ENCODE measurements at places on chromosomes 1 and 21.
A peak's percentile ranks its signal among the peaks of the same experiment; 100 is the strongest.

DNA sequence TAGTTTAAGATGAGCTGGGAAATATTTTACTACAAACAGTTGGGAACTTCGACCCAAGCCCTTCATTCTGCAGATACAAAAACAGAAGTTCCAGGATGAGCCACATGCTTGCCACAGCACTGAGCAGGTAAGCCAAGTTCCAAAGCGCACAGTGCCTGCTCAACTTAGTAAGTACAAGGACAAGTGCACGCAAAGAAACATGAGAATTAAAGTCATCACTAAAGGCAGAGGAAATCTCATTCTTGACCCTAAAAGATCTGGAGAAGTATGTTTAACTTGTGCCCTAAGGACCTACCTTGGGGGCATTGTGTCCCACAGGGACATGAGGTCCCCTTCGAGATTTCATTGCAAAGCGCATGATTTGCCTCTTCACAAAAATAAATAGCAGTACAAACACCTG, 1.2 kb upstream of the UBAP2L start:
- no peaks in the 10 kb centered on the region for H3K27me3 ChIP-seq
- peak overlapping the region; percentile 99 for H3K27ac ChIP-seq

- H3K36me3 ChIP-seq: no peaks in the 10 kb centered on the region
- no peak overlapping the region for H3K4me3 ChIP-seq
- peaks cover 74% of the 10 kb centered on the region for H3K27me3 ChIP-seq
Measured at GRCh38 chr1:37752213-37752582, 12.7 kb downstream of the EPHA10 start.

- no peaks in the 10 kb centered on the region for H3K27me3 ChIP-seq
- no peaks in the 10 kb centered on the region for H3K36me3 ChIP-seq
- H3K4me1 ChIP-seq: peaks cover 4% of the 10 kb centered on the region
- no peak overlapping the region for H3K4me3 ChIP-seq
- no peak for DNase-seq
- H3K27ac ChIP-seq: no peak overlapping the region
Measured at GRCh38 chr1:109891930-109892329, 18.7 kb upstream of the CSF1 start.

DNA sequence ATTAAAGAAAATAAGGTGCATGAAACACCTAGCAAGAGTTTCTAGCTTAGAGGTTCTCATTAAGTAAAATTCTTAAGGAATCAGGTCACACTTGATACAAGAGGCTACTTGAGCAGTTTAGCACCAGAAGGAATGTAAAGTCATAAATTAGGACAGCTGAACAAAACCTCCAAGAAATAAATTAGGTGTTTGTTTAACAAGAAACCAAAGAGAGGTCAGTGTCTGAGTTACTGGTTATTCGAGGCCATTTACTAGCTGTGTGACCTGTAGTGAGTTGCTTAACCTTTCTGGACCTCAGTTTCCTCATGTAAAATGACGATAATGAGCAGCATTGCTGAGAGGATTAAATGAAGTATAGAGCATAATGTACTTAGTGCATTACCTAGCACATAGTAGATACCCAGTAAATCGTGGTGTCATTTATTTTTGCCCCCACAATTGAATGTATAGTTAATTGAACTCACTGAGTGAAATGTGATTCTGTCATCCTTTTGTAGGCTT, 908 bp upstream of the ELK4 start:
- H3K36me3 ChIP-seq: no peaks in the 10 kb centered on the region
- peak; percentile 11 for DNase-seq
- peak overlapping the region; percentile 81 for H3K4me3 ChIP-seq
- H3K27ac ChIP-seq: peak overlapping the region; percentile 92
- H3K27me3 ChIP-seq: no peaks in the 10 kb centered on the region
- H3K4me1 ChIP-seq: peaks cover 25% of the 10 kb centered on the region

- no peak overlapping the region for H3K27ac ChIP-seq
- H3K4me3 ChIP-seq: no peak overlapping the region
- no peaks in the 10 kb centered on the region for H3K36me3 ChIP-seq
- DNase-seq: no peak
- no peaks in the 10 kb centered on the region for H3K4me1 ChIP-seq
Measured at GRCh38 chr1:56712150-56712549, 67.0 kb downstream of the PRKAA2 start.

DNA sequence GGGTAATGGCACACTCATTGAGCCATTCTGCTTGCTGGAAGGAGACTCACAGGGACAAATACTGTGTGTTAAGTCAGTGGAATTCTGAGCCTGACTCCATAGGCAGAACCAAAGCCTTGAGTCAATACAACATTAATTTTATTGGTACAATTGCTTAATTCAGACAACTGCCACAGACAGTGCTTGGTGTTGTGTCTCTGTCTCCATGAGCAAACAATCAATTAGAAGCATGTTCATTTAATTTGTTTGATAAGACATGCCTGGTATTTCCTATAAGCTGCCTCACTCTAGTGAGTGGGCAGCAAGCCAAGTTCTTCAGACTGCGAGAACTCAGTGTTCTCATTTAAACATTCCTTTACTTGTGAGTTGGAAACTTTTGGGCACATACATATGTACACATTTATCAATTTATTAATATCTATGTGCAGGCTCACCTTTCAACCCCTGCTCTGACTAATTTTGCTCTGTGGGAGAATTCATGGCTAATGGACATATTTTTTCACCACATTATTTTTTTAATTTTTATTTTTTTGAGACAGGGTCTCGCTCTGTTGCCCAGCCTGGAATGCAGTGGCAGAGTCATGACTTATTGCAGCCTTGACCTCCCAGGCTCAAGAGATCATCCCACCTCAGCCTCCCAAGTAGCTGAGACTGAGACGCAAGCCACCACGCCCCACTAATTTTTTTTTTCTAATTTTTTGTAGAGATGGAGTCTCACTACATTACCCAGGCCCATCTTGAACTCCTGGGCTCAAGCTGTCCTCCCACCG, 4.5 kb upstream of the SRSF10 start:
- H3K27ac ChIP-seq: no peak overlapping the region
- peaks cover 10% of the 10 kb centered on the region for H3K4me1 ChIP-seq
- no peaks in the 10 kb centered on the region for H3K27me3 ChIP-seq
- DNase-seq: no peak

GRCh38 chr1:186188004-186188539, 187.0 kb downstream of the TPR start:
- H3K27ac ChIP-seq: no peak overlapping the region
- no peak for DNase-seq
- no peak overlapping the region for H3K4me3 ChIP-seq
- peaks cover 2% of the 10 kb centered on the region for H3K4me1 ChIP-seq
- no peaks in the 10 kb centered on the region for H3K36me3 ChIP-seq
- no peaks in the 10 kb centered on the region for H3K27me3 ChIP-seq

GRCh38 chr1:155645648-155646047, 35.6 kb downstream of the MSTO1 start:
- no peaks in the 10 kb centered on the region for H3K36me3 ChIP-seq
- H3K27me3 ChIP-seq: no peaks in the 10 kb centered on the region
- peaks cover 4% of the 10 kb centered on the region for H3K4me1 ChIP-seq
- H3K4me3 ChIP-seq: no peak overlapping the region
- H3K27ac ChIP-seq: no peak overlapping the region
- no peak for DNase-seq

DNA sequence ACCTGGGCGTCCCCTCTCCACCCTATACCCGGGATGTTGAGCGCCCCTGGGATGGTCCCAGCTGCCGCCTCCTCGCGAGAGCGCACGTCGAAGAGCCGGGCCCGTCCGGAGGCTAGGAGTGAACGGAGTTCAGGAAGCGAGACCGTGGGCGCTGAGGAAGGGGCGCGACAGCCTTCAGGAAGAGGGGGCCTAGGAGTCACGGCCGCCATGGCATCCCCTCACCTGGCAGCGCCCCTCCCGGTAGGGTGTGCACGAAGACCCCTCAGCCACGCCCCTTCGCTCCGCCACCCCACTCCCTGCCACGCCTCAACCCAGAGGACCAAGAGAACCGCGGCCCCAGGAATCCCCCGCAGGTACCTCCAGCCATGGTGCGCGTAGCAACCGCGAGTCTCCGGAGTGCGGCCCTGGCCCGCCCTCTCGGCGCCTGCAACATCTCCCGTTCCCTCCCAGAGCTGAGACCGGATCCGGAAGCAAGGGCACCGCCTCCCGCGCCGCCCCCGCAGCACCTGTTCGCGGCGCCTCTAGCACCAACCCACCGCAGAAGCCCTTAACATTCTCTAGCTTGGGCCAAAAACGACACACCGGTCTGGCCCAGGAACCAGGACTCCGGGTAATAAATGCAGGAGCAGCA, at the start of gene TSTD1:
Gene TSTD1, minus strand, starts transcription at position 442 of the 631 bp plus-strand sequence. Its CDS starts 75 bp downstream, at position 367.
- peaks cover 20% of the 10 kb centered on the region for H3K4me1 ChIP-seq
- no peaks in the 10 kb centered on the region for H3K27me3 ChIP-seq
- H3K27ac ChIP-seq: peak within 1 kb of the TSS; percentile 25
- H3K4me3 ChIP-seq: peak within 1 kb of the TSS; percentile 83
- peaks cover 9% of the 10 kb centered on the region for H3K36me3 ChIP-seq
